ENCODE measurements at places on chromosomes 3 and 15.

- DNase-seq = no peak
These were observed 15.1 kb downstream of the GMNC start for GRCh38 chr3:190847436-190847835.

- DNase-seq = no peak
These were observed 650.6 kb downstream of the ZPLD1 start for GRCh38 chr3:103085465-103085864.

- DNase-seq = no peak
These were observed 589 bp upstream of the SENP5 start for GRCh38 chr3:196867155-196867506.

- DNase-seq = no peak
These were observed 45.6 kb downstream of the TLE3 start for GRCh38 chr15:70051948-70052633.

GRCh38 chr15:96353930-96354730 lies 23.6 kb downstream of the NR2F2 start:
- no peak for DNase-seq

- DNase-seq = no peak
These were observed 23.7 kb downstream of the IFT122 start for GRCh38 chr3:129463716-129464115.

- DNase-seq = no peak
These were observed 26.2 kb downstream of the TMOD3 start for GRCh38 chr15:51855612-51856011.

- no peak for DNase-seq
These were observed 68.8 kb upstream of the AKAP13 start for GRCh38 chr15:85311647-85312046.
